H1 (cell line): ENCODE measurements at places on chromosomes 5 and 9.

- no peak for DNase-seq
Observed at GRCh38 chr5:109825450-109825849, 135.7 kb downstream of the MAN2A1 start.

- DNase-seq = no peak
Observed at GRCh38 chr9:109990541-109990940, 210.5 kb downstream of the PALM2AKAP2 start.

- DNase-seq = no peak
Observed at GRCh38 chr5:32022638-32023037, 151.5 kb downstream of the GOLPH3 start.

DNA sequence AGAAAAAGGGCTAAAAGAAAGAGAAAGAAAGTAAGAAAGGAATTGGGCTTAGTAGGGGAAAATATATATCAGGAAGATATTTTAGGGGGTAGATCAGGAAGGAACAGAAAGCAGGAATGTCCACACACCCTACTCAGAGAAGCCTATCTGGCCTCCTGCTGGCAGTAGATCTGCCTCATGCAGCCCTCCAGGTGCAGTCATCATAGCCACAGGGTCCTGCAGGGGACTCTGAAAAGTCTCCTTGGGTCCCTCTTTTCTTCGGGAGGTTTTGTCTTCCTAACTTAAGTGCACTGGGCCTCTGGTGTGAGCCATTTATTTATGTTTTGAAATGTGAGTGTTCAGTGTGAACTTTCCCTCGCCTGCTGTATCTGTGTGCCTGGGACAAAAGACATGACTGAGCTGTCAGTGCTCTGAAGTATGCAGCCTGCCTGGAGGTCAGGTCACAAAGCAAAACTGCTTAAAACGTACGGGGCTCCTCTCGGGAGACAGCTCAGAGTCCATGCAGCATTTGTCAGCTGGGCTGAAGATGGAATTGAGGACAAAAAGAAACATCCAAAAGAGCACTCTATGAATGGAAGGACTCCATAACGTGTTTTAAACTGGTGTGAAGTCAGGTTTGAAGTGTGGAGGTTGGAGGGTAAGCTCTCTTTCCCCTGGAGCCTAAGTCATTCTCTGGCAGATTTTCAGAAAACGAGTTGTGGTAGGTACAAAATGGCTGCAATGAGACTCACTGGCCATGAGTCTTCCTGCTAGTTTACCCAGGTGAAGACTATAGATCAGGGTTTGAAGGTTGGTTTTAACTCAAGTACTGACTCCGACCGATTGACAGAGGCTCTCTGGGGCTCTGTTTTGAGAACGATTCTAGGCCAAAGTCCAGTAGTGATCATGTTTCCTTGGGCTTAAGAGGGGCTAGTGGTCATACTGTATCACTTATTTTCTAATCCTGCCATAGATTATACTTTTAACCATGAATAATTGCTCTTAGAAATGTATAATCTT, 151.8 kb upstream of the GDNF start:
- DNase-seq = no peak

DNA sequence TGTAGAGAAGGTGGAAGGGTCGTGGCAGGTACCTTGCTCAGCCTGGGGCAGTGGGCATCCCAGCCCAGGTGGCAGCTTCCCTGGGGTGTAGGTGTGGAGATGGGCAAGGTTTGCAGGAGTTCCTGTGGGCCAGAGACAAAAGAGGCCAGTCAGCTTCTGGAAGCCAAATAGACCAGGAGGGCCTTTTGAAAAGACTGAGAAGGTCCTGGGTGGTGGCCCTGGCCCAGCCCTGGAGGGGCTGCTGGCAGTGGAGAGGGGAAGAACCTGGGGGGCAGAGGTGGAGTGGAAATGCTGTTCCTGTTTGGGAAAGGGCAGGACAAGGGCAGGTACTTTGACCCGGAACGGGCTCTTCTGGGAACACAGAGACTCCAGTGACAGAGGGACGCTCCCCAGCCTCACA, 7.0 kb upstream of the IL3 start:
- no peak for DNase-seq

DNA sequence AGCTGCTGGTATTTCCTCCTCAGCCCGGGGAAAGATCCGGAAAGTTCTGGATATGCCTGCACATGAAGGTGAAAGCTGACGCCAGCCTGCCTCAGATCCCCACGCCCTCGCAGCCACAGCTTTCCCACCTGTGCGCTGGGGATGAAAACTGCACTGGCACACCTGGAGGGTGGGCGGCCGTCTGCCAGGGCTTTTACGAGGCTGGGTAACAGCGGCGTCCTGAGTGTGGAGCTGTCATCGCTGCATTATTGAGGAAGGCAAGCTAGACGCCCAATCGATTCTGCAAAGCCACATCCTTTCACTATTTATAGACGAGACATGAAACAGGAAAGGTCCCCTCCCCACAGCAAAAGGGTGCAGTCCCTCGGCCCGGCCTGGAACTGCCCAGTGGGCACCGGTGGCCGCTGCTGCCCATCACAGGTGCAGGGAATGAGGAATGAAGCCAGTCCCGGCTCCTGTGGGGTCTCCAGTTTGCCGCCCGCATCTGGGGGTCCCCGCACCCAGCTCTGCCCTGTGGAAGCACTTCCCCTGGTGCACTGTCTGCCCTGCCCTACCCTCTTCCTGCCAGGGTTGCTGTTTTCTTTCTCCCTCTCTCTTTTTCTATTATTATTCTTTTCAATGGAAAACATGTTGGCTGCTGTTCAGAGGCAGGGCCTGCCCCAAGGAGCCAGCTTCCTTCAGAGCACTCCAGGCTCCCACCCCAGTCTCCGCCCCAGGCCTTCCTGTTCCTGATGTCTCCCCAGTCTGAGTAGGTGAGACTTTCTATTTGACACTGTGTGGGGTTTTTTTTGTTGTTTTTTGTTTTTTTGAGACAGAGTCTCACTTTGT, 7.0 kb downstream of the NOTCH1 start:
- no peak for DNase-seq

DNA sequence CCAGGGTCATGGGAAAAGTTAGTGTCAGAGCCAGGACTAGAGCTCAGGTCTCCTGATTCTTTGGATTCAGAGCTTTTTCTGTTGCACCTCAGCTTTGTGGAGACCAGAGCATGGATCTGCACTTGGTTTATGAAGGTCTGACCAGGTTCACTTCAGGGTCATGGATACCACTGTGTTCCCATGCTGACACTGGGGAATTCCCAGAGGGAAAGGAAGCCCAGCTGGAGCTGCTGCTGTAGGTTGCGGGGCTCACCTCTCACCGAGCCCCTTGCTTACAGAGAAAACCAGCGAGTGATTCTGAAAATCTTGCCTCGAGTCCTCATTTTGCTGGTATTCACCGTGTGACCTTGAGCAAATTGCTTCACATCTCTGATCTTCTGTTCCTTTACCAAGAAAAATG, 83.0 kb downstream of the RGS3 start:
- no peak for DNase-seq
